ENCODE measurements at places on chromosomes 4 and X.
A peak's percentile ranks its signal among the peaks of the same experiment; 100 is the strongest.

- peak; percentile 56 for DNase-seq
Measured at GRCh38 chrX:20252381-20253231, 14.1 kb downstream of the RPS6KA3 start.

- no peak for DNase-seq
Measured at GRCh38 chrX:39137363-39137954, 336.2 kb downstream of the MID1IP1 start.

GRCh38 chrX:2690856-2691542, at the start of gene CD99:
CD99 (plus strand) TSS chrX:2691295; CDS start chrX:2691361, 66 bp downstream.
- DNase-seq = peak; percentile 83

- DNase-seq = no peak
Measured at GRCh38 chrX:109537324-109537665, 651 bp downstream of the NXT2 start.

DNA sequence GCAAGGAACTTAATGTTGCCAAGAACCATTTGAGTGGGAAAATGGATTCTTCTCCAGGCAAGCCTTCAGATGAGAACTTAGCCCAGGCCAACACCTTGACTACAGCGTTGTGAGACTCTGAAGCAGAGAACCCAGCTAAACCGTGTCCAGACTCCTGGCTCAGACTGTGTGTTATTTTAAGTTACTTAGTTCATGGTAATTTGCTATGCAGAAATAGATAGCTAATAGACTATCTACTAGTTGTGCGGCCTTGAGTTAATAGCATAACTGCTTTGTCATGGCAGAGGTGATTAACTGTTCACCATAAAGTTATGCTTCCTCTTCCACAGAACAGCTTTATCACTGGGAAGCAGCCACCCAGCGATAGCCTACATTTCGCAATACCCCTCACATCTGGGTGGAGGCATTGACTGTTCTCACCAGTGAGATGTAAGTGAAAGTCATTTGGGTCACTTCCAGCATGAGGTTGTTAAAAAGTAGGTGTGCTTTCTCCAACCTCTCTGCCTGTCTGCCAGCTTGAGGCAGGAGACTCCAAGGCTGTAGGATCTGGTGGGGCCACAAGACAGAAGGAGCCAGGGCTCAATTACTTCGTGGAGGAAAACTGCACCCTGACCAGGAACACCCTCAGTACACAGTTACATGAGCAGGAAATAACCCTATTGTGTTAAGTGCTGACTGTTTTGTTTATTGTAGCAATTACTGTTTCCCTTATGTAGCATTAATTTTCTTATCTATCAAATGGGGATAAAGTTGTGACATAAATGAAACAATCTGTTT, 94.2 kb downstream of the GPAT3 start:
- DNase-seq = no peak

All from T-helper 1 cell (primary cell).